ENCODE measurements at places on chromosomes 1 and 21. TPM values are rescaled to one million over a fixed set of nuclear protein-coding genes. Genes with fewer than 3 reads are reported as not detected.

DONSON gene
- total RNA-seq, result 38.0 TPM

RGS5 gene
- 4.8 TPM for total RNA-seq

PRAMEF11 gene
- total RNA-seq, result not detected

EDARADD gene
- 0.32 TPM for total RNA-seq

AADACL3 gene
- total RNA-seq, result not detected

All from fibroblast of villous mesenchyme (primary cell).